ENCODE measurements at places on chromosomes 1 and 21.
A peak's percentile ranks its signal among the peaks of the same experiment; 100 is the strongest.

- peak; percentile 84 for DNase-seq
Observed at GRCh38 chr21:45990741-45991605, 9.4 kb downstream of the COL6A1 start.

DNA sequence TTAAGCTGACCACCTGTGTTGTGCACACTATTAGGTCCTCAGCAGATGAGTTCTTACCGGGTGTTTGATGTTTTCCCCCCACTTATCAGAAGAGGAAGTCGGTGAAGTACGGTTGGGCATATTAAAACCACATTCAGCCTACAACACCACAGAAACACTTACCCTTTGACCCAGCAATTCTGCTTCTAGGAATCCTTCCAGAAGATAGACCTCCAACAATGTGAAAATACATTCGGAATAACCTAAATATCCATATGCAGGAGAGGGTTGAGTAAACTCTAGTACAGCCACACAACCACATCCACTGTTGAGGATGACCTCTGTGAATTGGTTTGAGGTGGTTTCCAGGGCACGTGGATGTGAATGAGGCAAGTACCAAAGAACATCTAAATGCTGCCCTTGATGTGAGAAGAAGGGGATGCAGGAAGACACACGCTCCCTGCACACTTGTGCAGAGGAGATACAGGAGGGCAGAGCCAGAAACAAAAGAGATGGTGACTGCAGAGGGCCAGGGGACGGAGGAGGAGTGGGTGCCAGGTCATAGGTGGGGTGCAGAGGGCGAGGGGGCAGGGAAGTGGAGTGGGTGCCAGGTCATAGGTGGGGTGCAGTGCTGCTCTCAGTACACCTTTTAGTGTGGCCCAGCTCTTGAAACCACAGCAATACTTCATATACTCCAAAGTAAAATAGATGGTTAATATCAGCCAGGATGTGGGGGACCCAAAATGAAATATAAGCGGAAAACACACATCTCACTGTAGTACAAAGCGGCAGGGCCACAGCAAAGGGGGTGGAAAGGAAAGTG is 12.8 kb downstream of the ADARB1 start:
- no peak for DNase-seq

DNA sequence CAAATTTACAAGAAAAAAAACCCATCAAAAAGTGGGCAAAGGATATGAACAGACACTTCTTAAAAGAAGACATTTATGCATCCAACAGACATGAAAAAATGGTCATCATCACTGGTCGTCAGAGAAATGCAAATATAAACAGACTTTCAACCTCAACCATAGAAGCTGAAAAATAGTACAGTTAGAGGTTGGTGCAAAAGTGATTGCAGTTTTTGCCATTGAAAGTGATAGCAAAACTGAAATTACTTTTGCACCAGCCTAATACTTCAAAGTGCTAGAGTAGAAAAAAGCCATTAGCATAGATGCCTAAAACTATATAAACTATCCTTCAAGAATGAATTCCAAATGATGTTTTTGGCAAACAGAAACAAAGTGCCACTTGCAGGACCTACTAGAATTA is 365.8 kb upstream of the DPYD start:
- DNase-seq, result no peak

DNA sequence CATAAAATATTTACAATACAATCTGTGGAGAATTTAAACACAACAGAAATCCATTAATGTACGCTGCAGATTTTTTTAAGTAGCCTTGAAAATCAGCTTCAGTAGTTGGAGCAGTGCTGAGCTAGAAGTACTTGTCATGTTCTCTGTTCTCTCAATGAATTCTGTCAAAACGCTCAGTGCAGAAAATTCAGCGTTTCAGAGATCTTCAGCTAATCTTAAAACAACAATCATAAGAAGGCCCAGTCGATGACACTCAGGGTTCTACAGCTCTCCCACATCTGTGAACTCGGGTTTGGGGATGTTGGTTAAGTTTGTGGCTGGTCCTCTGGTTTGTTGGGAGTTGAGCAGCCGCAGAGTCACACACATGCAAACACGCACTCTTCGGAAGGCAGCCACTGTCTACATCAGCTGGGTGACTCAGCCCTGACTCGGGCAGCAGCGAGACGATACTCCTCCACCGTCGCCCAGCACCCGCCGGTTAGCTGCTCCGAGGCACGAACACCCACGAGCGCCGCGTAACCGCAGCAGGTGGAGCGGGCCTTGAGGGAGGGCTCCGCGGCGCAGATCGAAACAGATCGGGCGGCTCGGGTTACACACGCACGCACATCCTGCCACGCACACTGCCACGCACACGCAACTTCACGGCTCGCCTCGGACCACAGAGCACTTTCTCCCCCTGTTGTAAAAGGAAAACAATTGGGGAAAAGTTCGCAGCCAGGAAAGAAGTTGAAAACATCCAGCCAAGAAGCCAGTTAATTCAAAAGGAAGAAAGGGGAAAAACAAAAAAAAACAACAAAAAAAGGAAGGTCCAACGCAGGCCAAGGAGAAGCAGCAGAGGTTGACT is 161.2 kb downstream of the RUNX1 start:
- DNase-seq, result peak; percentile 95

- no peak for DNase-seq
Observed at GRCh38 chr21:43771698-43772424, 4.2 kb downstream of the CSTB start.

DNA sequence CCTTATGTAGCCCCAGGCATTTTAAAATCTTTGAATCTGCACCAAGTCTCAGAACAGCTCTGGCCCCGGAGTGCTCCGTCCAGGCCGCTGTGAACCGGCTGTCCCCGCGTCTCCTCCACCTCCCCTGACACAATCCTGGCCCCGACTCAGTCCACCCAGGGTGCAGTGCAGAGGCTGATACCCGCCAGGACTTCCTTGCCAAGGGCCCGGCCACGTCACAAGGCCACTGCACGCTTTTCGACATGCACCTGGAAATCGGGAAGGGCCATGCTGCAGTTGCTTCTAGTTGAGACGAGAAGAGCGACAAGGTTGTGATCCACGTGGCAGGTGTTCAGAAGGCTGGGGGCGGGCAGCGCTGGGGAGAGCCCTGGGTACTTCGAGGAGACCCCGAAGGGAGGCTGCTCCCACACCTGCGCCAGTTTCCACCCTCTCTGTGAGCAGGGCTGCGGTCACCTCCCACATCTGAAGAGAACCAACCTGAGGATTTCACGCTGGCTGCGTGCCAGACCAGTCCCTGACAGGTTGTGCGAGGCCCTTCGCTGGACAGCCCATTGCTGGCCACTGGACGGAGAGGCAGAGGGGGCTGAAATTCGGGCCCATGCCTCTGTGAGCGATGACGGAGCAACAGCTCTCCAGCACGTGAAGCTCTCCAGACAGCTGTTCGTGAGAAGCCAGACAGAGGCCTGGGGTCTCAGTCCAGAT is 6.7 kb downstream of the VWA1 start:
- no peak for DNase-seq

DNA sequence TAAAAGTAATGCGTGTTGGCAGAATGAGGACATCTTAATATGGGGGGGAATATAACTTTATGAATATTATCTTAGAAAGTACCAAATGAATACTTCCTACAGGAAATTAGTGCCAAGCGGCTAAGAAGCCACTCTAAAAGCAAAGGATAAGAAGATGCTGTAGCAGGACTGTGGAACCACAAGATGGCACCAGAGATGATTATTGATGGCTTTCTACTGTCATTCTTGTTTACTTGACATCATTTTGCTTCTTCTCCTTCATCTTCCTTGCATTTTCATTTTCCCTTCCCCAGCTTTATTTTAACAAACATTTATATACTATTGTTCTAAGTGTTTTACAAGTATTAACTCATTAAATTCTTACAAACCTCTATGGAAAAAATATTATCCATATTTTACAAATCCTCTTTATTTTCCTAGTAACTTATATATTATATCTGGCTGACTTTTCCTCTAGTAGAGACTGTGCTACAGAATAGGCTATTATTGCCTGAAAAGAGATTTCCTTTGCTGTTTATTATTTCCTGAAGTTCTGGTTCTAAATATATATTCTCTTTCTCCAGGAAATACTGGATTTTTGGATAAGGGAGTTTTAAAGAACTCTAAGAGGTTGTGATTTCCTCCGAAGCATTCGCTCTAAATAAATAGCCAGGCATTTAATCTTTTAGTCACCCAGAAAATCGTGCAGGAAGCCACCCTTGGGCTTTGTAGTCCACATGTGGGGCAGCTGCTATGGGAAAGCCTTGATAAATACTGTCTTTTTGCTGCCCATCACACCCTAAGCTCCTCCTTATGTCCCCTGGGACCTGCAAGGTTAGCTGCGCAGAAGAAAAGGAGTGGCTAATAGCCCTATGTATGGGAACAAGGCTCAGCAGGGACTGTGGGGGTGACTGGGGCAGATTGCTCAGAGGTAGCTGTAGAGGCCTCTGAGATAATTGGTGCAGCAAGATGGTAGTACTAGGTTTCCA is 69.8 kb downstream of the TPR start:
- no peak for DNase-seq

GRCh38 chr1:104264521-104264920 is 514.8 kb downstream of the AMY1C start:
- no peak for DNase-seq

DNA sequence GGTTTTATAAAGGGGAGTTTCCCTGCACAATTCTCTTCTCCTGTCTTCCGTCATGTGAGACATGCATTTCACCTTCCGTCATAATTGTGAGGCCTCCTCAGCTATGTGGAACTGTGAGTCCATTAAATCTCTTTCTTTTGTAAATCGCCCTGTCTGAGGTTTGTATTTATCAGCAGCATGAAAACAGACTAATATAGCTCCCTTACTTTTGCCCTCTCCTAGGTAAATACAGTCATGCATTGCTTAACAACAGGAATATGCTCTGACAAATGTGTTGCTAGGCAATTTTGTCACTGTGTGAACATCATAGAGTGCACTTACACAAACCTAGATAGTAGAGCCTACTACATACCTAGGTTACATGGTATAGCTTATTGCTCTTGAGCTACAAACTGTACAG is 616.8 kb downstream of the RWDD3 start:
- no peak for DNase-seq

- no peak for DNase-seq
Observed at GRCh38 chr1:55143684-55144083, 71.5 kb downstream of the USP24 start.

DNA sequence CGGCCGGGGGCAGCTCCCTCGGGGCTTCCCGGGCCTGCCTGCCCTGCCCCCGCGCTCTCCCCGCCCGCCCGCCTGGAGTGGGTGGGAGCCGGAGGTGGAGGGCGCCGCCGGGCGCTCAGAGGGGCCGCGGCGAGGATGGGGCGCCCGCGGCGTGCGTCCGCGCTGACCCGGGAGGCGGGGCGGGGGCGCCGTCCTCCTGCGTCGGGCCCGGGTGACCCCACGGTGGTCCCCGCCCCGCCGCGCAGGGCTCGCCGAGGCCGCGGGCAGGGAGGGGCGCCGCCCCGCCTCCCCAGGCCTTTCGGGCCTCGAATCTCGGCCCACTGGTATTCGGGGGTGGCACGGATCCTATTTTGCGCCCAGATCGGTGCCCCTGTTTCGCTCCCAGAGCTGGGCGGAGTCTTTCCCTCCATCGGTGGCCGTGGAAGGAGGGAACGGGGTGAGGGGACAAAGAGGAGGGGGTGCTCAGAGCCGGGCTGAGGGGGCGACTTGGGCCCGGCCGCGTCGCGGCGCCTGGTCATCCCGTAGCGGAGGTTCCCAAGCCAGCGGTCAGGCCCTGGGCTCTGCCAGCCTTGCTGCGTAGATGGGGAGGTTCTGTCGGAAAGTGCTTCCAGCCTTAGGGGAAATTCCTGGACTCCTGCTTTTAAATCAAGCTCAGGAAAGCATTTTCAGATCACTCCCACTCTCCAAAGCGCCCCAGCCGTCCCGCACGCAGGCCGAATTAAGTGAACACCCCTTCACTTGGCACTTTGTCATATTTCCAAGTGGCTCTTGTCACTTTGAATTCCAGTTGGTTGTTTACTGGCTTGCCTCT is 545 bp downstream of the PATJ start:
- peak; percentile 86 for DNase-seq

GRCh38 chr1:12461754-12462153 is 156.3 kb downstream of the DHRS3 start:
- no peak for DNase-seq

DNA sequence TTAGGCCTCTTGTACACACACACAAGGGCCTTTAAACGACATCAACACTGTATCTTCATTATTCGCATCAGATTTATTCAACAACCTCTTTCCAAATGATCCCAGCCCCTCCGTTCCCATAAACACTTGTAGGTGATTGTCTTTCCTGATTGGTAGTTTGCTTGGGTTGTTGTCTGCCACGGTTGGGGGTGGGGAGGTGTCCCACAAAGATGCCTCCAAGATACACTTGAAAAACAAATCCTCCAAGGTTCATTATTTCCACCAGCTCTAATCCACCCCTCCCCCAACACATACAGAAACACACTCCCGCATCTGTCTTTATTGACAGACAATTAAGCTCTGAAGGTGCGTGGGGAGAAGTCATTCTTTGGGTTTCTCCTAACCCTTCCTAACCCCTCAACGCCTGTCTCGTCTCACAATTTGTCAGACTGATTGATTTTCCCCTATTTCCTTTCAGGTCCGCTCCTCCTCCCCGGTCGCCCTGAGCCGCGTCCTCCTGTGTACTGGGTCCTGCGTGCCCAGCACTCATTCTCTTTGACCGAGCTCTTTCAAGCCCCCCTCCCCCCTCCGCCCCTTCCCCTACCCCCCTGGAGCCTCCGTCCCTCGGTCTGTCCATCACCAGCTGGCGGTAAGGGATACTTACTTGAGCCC is 1.4 kb downstream of the WDR26 start:
- DNase-seq, result peak; percentile 61

GRCh38 chr21:20949884-20950283 is 48.3 kb upstream of the NCAM2 start:
- DNase-seq, result no peak

GRCh38 chr1:18110968-18111367 is 3.4 kb downstream of the IGSF21 start:
- no peak for DNase-seq

GRCh38 chr1:3777647-3778589 is 5.4 kb downstream of the SMIM1 start:
- DNase-seq, result no peak

DNA sequence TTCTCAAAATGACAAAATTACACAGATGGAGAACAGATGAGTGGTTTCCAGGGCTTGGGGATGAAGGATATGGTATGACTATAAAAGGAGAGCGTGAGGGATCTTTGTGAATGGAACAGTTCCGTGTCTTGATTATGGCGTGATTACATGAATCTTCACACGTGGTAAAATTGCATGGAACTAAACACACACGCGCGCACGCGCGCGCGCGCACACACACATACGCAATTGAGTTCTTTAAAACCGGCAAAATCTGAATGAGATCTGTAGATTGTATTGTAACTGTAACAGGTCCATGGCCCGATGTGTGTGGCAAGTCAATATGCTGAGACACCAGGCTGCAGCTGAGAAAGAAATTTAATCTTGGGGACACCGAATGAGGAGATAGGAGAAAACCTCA is 11.1 kb upstream of the LRRN2 start:
- DNase-seq, result no peak

GRCh38 chr21:46386734-46387088 is 62.8 kb downstream of the PCNT start:
- no peak for DNase-seq

DNA sequence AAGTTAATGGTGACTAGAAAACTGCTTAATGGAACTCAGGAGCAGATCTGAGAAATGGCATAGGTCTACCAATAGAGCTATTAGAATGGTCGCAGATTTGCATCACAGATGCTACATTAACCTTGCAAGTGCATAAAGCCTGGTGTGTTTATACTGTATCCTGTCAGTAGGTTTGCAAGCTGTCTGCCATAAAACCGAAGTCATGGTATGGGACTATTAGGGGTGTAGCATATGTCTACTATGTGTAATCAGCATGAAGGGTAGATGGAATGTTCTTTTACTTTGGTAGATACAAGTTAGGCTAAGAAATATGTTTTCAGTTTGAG is 574.2 kb upstream of the ADGRL2 start:
- no peak for DNase-seq
